ENCODE measurements at places on chromosomes 12 and 14.

- peak overlapping the region; percentile 55 for H3K27ac ChIP-seq
- no peaks in the 10 kb centered on the region for H3K27me3 ChIP-seq
- DNase-seq, result no peak
- H3K36me3 ChIP-seq, result peaks cover 47% of the 10 kb centered on the region
Observed at GRCh38 chr14:90274808-90275457, 18.6 kb downstream of the PSMC1 start.

DNA sequence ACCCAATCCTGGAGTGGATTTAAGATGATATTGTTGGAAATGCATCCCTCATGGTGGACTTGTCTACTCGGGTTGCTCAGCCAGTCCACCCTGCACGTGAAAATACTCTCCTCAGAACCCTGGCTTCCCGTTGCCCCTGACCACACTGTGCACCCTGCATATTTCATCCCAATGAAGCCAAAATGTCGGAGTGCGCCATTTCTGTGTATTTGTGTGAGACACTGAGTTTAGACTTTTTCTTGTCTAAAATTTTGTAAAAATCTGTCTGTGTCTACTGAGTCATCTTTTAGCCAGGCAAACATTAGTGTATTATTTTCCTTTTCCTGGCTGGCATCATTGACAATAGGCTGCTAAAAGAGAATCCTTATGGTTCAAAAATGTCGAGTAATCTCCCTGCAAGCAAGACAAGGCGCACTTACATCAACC lies 485 bp upstream of the PNMA1 start:
- H3K27me3 ChIP-seq, result no peaks in the 10 kb centered on the region
- H3K27ac ChIP-seq, result peak overlapping the region; percentile 93
- peaks cover 56% of the 10 kb centered on the region for H3K36me3 ChIP-seq
- no peak for DNase-seq
- peak overlapping the region; percentile 90 for H3K4me3 ChIP-seq
- H3K4me1 ChIP-seq, result peaks cover 34% of the 10 kb centered on the region

- no peak for DNase-seq
- no peaks in the 10 kb centered on the region for H3K36me3 ChIP-seq
- no peak overlapping the region for H3K27ac ChIP-seq
- H3K4me3 ChIP-seq, result no peak overlapping the region
- H3K27me3 ChIP-seq, result peaks cover 9% of the 10 kb centered on the region
Observed at GRCh38 chr12:24906141-24906540, 42.8 kb downstream of the BCAT1 start.

- no peak for DNase-seq
- H3K36me3 ChIP-seq, result no peaks in the 10 kb centered on the region
- H3K4me1 ChIP-seq, result no peaks in the 10 kb centered on the region
- H3K27me3 ChIP-seq, result no peaks in the 10 kb centered on the region
- H3K27ac ChIP-seq, result no peak overlapping the region
Observed at GRCh38 chr14:68159701-68160633, 340.4 kb downstream of the RAD51B start.

- no peak overlapping the region for H3K27ac ChIP-seq
- no peaks in the 10 kb centered on the region for H3K27me3 ChIP-seq
- H3K36me3 ChIP-seq, result no peaks in the 10 kb centered on the region
- no peak overlapping the region for H3K4me3 ChIP-seq
Observed at GRCh38 chr12:26795910-26796309, 37.1 kb downstream of the ITPR2 start.

GRCh38 chr14:51035611-51036192 lies 59.2 kb downstream of the TRIM9 start:
- DNase-seq, result no peak
- H3K4me1 ChIP-seq, result no peaks in the 10 kb centered on the region
- no peak overlapping the region for H3K27ac ChIP-seq
- peaks cover 17% of the 10 kb centered on the region for H3K27me3 ChIP-seq
- H3K36me3 ChIP-seq, result no peaks in the 10 kb centered on the region

- H3K4me3 ChIP-seq, result no peak overlapping the region
- H3K4me1 ChIP-seq, result no peaks in the 10 kb centered on the region
- peaks cover 16% of the 10 kb centered on the region for H3K27me3 ChIP-seq
- H3K27ac ChIP-seq, result no peak overlapping the region
Observed at GRCh38 chr14:59897757-59898383, 22.1 kb upstream of the LRRC9 start.

- H3K36me3 ChIP-seq, result no peaks in the 10 kb centered on the region
- no peak overlapping the region for H3K27ac ChIP-seq
- no peak overlapping the region for H3K4me3 ChIP-seq
- no peaks in the 10 kb centered on the region for H3K4me1 ChIP-seq
- DNase-seq, result no peak
Observed at GRCh38 chr12:32589165-32589865, 89.8 kb upstream of the DNM1L start.

- H3K4me3 ChIP-seq, result no peak overlapping the region
- no peak overlapping the region for H3K27ac ChIP-seq
- H3K4me1 ChIP-seq, result peaks cover 4% of the 10 kb centered on the region
- no peak for DNase-seq
- no peaks in the 10 kb centered on the region for H3K27me3 ChIP-seq
- peaks cover under 1% of the 10 kb centered on the region for H3K36me3 ChIP-seq
Observed at GRCh38 chr12:54386403-54387113, 2.0 kb upstream of the ZNF385A start.

- H3K27ac ChIP-seq, result peak overlapping the region; percentile 92
- no peak overlapping the region for H3K4me3 ChIP-seq
- peaks cover 47% of the 10 kb centered on the region for H3K36me3 ChIP-seq
- peak; percentile 34 for DNase-seq
- no peaks in the 10 kb centered on the region for H3K27me3 ChIP-seq
- peaks cover 5% of the 10 kb centered on the region for H3K4me1 ChIP-seq
Observed at GRCh38 chr12:121005346-121005815, 10.9 kb downstream of the C12orf43 start.

DNA sequence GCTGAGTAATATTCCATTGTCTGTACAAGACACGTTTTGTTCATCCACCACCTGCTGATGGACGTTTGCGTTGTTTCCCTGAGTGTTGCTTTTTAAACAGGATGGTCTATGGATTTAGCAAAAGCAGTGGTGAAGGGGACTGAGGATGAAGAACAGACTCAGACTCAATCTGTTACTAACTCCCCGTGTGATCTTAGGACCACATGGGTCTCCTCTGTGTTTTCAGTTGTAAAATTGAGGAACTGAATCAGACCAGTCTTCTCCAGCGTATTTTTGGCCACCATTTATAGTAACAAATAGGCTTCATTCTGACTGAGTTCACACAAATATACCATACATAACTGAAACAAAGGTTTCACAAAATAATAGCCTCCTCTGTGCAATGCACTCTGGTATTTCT lies 85.6 kb downstream of the FOXN3 start:
- H3K4me1 ChIP-seq, result peaks cover 34% of the 10 kb centered on the region
- H3K4me3 ChIP-seq, result no peak overlapping the region
- H3K36me3 ChIP-seq, result peaks cover 2% of the 10 kb centered on the region
- no peaks in the 10 kb centered on the region for H3K27me3 ChIP-seq
- no peak for DNase-seq

DNA sequence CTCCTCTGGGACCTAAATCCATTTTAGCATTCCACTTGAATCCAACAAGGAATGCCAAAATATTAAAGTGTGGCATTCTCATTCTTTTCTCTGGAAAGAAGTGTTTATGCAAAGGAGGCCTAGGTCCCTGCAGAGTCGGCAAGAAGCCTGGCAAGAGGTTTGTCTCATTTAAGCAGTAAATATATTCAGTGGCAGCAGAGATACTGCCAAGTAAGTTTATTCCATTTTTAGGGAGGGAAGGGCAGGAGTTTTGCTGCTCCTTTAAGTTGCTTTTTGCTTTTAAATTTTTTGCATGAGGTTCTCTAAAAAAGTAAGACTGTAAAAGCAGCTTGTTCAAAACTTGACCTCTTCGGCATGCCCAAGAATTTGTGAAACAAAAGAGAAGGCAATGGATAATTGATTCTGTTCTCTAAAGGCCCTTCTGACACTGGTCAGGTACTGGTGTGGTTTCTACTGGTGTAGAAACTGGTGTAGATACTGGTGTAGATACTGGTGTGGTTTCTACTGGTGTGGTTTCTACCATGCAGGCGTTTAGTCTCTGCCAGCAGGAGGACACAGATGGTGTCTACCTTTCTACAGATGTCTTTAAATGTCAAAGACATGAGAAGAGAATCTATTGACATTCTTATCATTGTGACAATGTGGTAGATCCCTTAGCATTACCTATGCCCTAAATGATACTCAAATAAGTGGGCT lies 107.3 kb downstream of the SAMD4A start:
- H3K4me3 ChIP-seq, result no peak overlapping the region
- no peak overlapping the region for H3K27ac ChIP-seq
- no peak for DNase-seq
- H3K27me3 ChIP-seq, result peaks cover 59% of the 10 kb centered on the region
- H3K4me1 ChIP-seq, result peaks cover 23% of the 10 kb centered on the region

DNA sequence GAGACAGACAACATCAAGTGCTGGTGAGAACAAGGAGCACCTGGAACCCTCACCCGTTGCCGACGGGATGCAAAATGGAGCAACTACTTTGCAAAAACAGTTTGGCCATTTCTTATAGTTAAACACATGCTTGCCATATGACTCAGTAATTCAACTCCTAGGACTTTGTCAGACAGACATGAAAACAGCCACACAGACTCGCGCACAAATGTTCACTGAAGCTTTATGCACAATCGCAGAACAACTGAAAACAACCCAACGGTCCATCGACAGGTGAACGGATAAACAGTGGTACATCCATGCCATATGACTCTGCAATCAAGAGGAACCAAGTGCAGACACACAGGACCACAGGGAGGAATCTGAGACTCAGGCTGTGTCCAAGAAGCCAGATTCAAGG lies 30.8 kb downstream of the NCOR2 start:
- peaks cover 27% of the 10 kb centered on the region for H3K4me1 ChIP-seq
- DNase-seq, result no peak
- H3K27ac ChIP-seq, result no peak overlapping the region
- H3K36me3 ChIP-seq, result peaks cover 3% of the 10 kb centered on the region

- no peak overlapping the region for H3K4me3 ChIP-seq
- H3K27ac ChIP-seq, result no peak overlapping the region
- H3K27me3 ChIP-seq, result peaks cover 7% of the 10 kb centered on the region
- no peak for DNase-seq
- H3K4me1 ChIP-seq, result peaks cover 9% of the 10 kb centered on the region
Observed at GRCh38 chr12:76341436-76342030, 6.7 kb downstream of the BBS10 start.

- H3K36me3 ChIP-seq, result peaks cover 17% of the 10 kb centered on the region
- no peaks in the 10 kb centered on the region for H3K27me3 ChIP-seq
- peaks cover 34% of the 10 kb centered on the region for H3K4me1 ChIP-seq
- no peak overlapping the region for H3K27ac ChIP-seq
- H3K4me3 ChIP-seq, result no peak overlapping the region
- no peak for DNase-seq
Observed at GRCh38 chr14:69404478-69404877, 6.0 kb downstream of the SLC39A9 start.

DNA sequence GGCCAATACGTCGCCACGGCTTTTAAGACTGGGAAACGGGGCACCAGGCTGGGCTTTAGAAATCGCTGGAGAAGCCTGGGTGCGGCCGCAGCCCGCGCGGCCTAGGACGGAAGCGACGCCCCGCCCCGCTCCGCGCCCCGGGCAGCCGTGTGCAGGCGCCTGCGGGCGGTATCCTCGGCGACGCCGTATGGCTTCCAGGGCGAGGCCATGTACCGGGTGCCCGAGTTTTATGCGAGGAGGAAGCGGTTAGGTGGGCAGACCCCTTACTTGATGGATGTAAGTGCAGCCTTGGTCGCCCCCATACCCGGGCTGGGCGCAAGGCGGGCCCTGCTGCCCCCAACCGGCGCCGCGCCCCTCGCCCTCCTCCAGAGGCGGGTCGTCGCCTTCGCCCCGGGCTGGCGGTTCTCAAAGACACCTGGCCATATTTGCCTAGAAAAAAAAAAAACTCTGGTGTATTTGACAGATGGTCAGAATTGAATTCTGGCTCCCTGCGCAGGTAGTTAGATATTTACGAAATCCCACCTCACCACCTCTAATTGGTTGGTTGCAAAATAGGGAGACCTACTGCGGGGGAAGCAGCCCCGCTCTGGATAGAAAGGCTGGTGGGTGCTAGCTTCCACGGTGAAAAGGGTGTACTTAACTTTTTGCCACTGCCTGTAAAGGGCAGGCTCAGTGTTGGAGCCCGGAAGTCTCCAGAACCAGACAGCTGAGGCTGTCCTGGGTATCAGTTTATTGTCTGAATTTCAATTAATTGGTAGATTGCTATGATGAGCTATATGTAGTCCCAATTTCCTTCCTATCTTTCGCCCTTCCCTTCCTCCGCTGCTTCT lies at the start of gene PPP1R36:
Gene PPP1R36, plus strand, starts transcription at position 171 of the 830 bp plus-strand sequence. Its CDS starts 37 bp downstream, at position 208.
- peaks cover 6% of the 10 kb centered on the region for H3K4me1 ChIP-seq
- H3K36me3 ChIP-seq, result no peaks in the 10 kb centered on the region
- no peak within 1 kb of the TSS for H3K27ac ChIP-seq
- H3K27me3 ChIP-seq, result peaks cover 12% of the 10 kb centered on the region

DNA sequence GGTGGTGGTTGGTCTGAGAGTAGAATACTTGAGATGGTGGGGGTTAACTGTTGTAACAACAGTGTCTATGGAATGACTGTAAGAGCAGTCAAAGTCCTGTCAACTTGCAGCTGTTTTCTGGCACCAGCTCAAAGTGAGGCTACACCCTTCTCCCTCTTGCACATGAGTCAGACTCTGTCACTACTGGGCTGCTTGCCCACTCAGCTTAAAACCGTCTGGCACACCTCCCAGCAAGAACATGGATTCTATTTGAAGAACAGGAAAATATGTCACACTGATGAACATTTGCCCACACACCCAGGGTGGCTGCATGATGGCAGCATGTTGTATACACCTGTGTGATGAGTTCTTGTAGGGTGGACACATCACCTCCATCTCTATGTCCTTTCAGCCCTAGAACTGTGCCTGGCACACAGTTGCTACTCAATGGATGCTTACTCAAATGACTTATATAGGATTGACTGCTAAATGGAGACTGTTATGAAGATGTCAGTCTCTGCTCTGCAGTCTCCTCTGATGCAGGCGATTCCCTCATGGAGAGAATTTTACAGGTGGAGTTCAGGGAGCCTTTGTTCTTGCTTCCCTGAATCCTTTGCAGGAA lies 19.3 kb upstream of the SERPINA6 start:
- DNase-seq, result no peak
- peaks cover 28% of the 10 kb centered on the region for H3K27me3 ChIP-seq
- H3K4me3 ChIP-seq, result no peak overlapping the region
- H3K27ac ChIP-seq, result peak overlapping the region; percentile 65
- peaks cover 5% of the 10 kb centered on the region for H3K36me3 ChIP-seq

DNA sequence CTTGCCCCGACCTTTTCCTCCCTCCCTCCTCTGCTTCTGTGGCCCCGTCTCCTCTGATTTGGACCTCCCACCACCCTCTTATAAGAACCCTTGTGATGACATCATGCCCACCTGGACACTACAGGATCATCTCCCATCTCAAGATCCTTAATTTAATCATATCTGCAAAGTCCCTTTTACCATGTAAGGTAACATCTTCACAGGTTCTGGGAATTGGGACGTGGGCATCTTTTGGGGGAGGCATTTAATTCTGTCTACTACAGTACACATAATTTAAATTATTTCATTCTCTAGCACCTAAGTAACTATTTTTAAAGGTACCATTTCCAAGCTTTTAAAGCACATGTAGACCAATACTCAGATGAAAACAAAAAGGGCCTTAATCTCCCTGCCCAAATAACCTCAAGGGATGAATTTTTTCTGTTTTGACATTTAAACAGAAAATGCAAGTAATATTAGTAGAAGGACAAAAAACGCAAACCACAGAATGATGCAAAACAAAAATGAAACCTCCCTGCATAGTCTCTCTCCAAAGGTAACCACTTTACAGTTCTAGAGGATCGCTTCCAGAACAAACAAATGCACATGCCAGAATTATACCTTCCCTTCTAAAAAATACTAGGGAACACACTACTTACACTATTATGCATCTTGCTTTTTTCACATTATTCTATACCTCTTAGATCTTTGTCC lies 222.1 kb downstream of the AACS start:
- no peaks in the 10 kb centered on the region for H3K4me1 ChIP-seq
- no peak for DNase-seq
- H3K27ac ChIP-seq, result no peak overlapping the region
- H3K4me3 ChIP-seq, result no peak overlapping the region

- no peaks in the 10 kb centered on the region for H3K36me3 ChIP-seq
- no peak for DNase-seq
- H3K27me3 ChIP-seq, result no peaks in the 10 kb centered on the region
Observed at GRCh38 chr14:94833633-94834032, 63.7 kb upstream of the GSC start.
